Left lobe of liver (tissue), 2 donors: ENCODE measurements at places on chromosomes 7 and 10. TPM values are rescaled to one million over a fixed set of nuclear protein-coding genes. Genes with fewer than 3 reads are reported as not detected.

GRCh38 chr7:44911911-44912310 lies 26.6 kb upstream of the PURB start:
- DNase-seq = peak; percentile 53

Gene RASA4B
- 2.9 TPM for total RNA-seq

GRCh38 chr10:72796042-72796441 lies 97.5 kb upstream of the OIT3 start:
- DNase-seq = no peak

GRCh38 chr10:14712991-14713424 lies 61.7 kb downstream of the FAM107B start:
- DNase-seq = no peak

Gene NSUN6
- 27.1 TPM for total RNA-seq

GRCh38 chr10:72935361-72935760 lies 19.2 kb downstream of the PLA2G12B start:
- DNase-seq = no peak

- DNase-seq = no peak
Observed at GRCh38 chr7:31363051-31363450, 22.5 kb upstream of the NEUROD6 start.

GRCh38 chr7:112021379-112022044 lies 184.7 kb downstream of the DOCK4 start:
- DNase-seq = no peak

Gene SFTPA1
- 4.6 TPM for total RNA-seq

- no peak for DNase-seq
Observed at GRCh38 chr10:11667756-11668155, 56.3 kb upstream of the USP6NL start.
